ENCODE measurements at places on chromosomes 6 and 20.

DNA sequence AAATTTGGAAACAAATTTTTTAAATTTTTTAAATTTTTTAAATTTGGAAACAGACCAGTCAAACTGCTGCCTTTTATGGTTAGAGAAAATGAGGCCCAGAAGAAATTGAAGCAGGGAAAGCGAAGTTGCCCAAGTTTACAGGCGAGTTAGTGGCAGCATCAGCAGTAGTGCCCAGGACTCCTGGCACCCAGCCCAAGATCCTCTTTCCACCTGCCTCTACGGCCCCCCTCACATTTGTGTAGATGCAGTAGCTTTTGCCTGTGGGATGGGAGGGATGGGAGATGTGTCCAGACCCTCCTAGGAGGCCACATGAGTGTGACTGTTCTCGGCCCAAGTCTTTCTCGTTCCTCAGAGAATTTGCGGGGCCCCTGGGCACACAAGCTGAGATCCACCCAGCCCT, 49.8 kb downstream of the HNF4A start:
- DNase-seq, result no peak

- DNase-seq, result peak; percentile 65
Measured at GRCh38 chr6:52407467-52407866, 12.7 kb upstream of the EFHC1 start.

DNA sequence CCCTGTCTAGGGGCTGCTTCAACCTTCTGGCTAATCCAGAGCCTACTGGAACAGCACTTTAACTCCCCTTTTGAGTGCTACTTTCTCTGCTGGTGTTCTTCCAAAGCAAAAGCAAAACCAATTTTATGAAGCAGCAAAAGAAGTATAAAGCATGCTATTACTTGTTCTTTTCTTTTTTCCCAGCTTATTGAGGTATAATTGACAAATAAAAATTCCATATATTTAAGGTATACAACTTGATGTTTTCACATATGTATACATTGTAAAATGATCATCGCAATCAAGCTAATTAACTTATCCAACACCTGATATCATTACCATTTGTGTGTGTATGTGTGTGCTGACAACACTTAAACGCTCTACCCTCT, 14.9 kb downstream of the ID4 start:
- DNase-seq, result no peak

DNA sequence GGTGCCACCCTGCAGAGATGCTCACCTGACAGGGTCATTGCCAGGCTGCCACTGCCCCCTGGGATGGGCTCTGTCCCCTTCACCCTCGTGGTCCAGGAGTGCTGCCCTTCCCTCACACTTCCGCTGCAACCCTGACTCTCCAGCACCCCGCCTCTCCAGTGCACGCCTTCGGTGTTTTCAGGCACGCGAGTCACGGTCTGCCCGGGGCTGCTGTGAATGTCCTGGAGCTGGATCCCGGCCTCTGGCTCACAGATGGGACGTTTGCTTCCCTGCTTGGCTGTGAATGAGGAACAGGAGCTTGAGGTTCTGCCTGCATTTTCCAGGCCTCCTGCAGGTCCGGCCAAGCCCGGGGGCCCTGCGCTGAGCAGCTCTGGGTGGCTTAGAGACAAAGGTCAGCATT, 343.4 kb downstream of the SMOC2 start:
- no peak for DNase-seq

DNA sequence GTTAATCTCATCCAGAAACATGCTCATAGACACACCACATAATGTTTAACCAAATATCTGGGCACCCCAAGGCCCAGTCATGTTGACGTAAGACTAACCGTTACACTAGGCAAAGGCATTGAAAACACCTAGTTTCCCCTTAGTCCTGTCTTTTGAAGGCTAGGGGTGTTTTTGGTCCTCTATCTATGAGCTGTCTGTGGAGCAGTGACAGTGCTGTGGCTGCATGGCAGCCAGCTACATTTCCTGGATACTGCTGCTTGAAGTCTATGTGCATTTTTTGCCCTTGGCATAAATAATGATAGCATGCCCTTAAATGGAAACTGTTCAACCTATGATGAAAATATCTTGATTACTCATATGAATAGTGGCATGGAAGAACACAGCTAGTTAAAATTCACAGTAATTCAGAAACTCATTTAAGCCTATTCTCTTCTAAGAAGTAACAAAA, 18.6 kb downstream of the FARS2 start:
- DNase-seq, result no peak

- no peak for DNase-seq
Measured at GRCh38 chr20:57288651-57289277, 22.3 kb upstream of the BMP7 start.

GRCh38 chr6:97438011-97438671, 155.1 kb upstream of the MMS22L start:
- DNase-seq, result no peak

- DNase-seq, result no peak
Measured at GRCh38 chr6:106772270-106773142, 143.1 kb downstream of the QRSL1 start.

GRCh38 chr6:38307740-38308139, 332.0 kb downstream of the BTBD9 start:
- no peak for DNase-seq

GRCh38 chr6:29553268-29554057, 6.1 kb downstream of the UBD start:
- no peak for DNase-seq

DNA sequence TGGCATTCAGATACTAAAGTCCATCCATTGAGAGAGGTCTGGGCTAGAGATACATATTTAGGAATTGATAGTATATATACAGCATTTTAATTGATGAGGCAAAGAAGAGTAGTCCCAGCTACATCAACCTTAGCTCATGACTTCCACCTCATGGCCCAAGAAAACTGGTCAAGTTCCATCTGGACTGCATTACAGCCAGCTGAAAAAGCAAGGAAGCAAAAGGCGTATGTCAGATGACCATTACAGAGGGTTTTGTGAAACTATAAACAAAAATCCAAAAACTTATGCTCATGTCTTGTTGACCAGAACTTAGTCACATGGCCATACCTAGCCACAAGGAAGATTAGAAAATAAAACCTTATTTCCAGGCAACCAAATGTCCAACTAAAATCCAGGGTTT, 46.8 kb upstream of the RNF146 start:
- DNase-seq, result no peak

GRCh38 chr6:108597572-108598304, 37.0 kb downstream of the FOXO3 start:
- no peak for DNase-seq

DNA sequence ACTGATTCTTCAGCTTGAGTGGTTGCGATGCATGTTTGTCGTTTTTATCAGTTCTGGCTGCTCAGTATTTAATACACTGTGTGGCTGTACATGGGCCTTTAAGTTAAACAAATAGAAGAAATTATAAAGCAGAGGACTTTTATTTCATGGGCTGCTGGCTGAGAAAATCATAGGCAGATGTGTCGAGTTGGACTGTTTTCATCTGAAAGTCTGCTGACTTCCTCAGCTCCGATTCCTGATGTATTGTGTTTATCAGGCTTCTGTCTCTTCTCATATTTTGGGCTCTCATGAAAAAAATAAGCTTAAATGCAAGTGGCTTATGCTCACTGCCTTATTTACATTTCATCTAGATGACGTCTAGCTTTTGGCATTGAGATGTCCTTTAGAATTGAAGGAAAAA, 129.5 kb upstream of the GGTLC1 start:
- DNase-seq, result no peak

- no peak for DNase-seq
Measured at GRCh38 chr6:83574783-83575182, 62.4 kb downstream of the PRSS35 start.

DNA sequence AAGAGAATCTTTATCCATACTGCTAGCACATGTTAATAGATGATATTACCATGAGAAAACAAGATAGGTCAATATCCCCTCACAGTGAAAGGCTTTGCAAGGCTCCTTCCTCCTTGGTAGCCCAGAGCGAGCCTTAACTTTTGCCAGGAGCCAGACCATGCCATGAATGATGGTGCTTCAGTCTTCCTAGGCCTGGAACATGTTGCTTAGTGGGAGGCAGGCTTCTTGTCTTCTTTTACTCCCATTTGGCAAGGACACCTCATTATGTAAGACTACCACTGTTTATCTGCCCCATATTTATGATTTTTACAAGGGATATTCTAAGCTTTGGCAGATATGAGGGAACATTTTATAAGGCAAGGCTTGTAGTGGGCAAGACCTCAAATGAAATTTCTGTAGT, 90.8 kb downstream of the GJA1 start:
- no peak for DNase-seq

DNA sequence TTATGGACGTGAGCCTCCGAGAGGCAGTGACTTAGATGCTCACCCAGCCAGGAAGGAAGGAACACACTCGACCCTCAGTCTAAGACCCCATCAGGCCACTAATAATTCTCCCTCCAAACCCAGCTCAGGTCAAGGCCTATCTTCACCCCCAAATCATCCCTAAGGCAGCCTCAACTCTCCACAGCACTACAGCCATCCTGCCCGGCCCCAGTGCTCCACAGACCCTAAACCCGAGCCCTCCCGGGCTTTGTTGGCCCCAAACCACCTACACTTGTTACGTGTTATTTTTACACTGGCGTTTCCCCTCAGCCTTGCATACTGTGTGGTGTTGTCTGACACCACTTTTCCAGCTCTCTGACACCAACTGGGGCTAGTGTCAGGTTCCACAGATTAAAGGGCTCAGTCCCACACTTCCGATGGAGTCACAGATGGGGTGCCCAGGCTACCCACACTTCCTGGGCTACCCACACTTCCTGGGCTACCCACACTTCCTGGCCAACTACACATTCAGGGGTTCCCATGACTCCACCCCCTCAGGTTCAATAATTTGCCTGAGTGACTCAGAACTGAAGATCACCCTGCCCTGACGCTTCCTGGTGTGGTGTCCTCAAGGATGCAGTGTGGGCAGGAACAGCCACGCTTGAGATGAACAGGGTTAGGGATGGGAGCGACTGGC, 25.3 kb downstream of the RBCK1 start:
- DNase-seq, result no peak

GRCh38 chr20:4802023-4802422, 80.3 kb downstream of the PRND start:
- DNase-seq, result no peak

DNA sequence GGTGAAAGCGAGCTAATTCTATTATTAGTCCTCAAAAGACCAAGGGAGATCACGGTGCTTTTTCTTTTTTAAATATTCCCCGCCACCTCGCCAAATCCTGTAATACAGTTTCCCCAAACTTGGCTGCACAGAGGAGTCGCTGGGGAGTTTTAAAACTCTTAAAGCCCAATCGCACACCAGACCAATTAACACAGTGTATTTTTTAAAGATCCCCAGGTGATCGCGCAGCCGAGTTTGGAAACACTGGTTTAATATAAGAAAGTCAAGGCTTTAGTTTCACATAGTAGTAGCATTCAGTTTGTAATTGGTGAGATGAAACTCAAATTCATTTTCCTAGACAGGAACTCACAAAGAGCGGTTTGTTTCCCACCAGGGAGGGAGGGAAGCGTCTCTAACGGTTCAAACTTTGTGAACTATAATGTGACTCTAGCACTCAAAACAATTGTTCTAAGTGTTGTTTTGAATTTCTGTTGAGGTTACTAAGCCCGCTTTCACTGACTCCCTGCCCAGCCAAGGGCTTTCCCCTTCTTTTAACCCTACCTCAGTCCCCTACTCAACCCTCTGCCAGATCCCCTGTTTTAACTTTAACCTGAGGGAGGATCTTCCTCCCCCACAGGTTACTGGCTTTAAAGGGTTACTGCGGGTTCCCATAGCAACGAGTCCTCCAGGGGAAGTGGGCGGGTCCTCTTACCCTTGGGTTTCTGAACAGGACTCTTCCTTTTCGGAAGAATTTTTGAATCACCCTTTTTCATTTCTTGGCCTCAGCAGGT, 25.7 kb upstream of the BTBD3 start:
- peak; percentile 90 for DNase-seq

- DNase-seq, result peak; percentile 74
Measured at GRCh38 chr6:139881728-139882211, 507.3 kb upstream of the CITED2 start.

- peak; percentile 83 for DNase-seq
Measured at GRCh38 chr20:12153628-12154027, 235.9 kb downstream of the BTBD3 start.

DNA sequence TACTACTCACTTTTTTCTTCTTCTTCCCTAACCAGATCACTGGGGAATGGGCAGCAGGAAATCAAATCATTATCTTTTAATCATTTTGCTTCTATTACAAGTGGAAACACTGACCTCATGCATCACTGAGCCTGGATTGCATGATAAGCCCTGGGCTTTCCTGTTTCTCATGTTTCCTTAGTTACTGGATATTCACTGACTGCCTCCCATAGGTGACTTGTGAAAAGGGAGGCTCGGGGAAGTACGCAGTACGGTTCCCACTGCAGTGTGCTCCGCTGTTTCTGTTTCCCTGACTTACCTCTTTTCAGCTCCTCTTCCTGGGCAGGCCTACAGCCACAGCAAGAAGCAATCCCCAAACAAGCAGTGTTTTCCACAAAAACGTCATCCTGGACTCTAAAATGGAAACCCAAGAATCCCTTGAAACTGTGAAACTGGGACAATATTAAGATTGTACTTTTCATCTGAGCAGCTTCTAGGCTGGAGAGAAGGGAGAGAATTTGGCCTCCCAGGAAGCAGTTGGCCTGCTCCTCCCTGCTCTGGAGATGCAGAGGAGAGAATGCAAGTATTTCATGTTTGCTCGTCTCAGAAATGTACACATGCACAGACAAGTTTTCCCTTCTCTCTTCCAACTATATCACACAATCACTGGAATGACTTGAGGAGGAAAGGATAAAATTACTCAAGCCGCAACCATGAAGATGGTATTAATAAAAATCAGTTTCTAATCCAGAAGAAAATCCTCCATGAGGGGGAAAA, 13.1 kb downstream of the BTNL2 start:
- DNase-seq, result no peak

DNA sequence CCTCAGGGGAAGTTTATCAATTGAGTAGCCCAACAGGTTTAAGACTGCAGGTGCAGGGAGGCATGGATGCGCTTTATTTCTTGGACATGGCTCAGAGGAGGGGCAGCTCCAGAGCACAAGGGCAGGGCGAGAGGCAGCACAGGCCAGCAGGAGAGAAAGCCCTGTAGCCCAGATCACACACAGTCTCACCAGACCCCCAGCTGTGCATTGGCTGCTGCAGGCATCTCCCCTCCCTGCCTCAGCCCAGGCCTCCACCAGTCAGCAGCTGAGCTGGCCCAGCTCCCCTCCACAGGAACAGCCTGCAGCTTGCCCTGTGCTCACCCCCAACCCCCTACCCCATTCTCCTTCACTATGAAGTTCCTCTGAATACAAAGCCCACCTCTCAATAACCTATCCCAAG, 24.7 kb downstream of the MRPL14 start:
- DNase-seq, result no peak

- no peak for DNase-seq
Measured at GRCh38 chr20:8995761-8996160, 73.1 kb upstream of the PLCB4 start.

DNA sequence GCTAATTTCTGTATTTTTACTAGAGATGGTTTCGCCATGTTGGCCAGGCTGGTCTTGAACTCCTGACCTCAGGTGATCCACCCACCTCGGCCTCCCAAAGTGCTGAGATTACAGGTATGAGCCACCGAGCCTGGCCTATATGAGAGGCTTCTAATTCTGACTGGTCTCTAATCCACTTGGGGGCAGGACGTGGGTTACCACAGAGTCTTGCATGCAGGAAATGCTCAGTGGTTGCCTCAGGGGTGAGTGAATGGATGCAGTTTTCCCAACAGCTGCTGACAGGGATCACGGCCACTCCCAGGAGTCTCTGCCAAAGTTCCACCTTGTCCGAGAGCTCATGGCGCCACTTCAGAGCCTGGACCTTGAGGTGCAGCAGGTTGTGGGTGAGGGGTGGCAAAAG, 6.4 kb upstream of the FANCE start:
- DNase-seq, result no peak
